ENCODE measurements at places on chromosomes 3 and 15.

DNA sequence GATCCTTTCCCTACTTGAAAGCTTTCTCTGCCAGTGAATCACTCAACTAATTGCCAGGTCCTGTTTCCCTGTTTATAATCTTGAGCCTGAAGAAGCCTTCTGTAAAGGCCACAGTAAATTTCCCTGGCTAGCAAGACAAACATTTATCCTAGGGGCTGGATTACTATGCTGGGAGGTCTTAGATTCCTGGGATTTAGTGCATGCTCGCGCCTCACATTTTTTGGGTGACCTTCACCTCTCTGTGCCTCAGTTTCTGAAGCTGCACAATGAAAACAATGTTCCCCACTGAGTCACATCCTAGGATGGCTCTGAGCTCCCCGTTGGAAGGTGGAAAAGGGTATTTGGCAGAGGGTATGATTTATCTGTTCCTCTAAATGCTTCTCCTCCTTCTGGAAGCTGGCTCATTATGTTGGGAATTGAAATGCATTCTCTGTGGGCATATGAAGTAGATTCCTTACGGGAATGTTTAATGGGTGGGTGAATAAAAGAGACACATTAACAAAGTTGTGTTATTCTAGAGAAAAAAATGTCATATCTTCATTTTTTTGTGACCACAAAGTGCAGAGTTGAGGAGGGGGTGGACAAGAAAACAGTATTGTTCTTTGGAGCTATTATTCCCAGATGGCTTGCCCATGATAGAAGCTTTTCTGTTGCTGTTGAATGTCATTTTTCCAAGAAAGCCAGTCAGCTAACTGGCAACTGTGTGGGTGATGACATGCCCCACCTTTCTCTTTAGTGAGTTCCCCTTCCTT is 32.4 kb downstream of the LSM3 start:
- DNase-seq = no peak

- no peak for DNase-seq
Measured at GRCh38 chr15:48516121-48516520, 129.4 kb downstream of the FBN1 start.

- DNase-seq = peak; percentile 61
Measured at GRCh38 chr3:196740481-196741248, 1.0 kb downstream of the PAK2 start.

GRCh38 chr3:127183931-127184869 is 8.7 kb upstream of the PRR23E start:
- no peak for DNase-seq

GRCh38 chr3:123847209-123847608 is 36.9 kb downstream of the MYLK start:
- no peak for DNase-seq

GRCh38 chr3:127421943-127422662 is 134.3 kb upstream of the PRR20G start:
- no peak for DNase-seq

DNA sequence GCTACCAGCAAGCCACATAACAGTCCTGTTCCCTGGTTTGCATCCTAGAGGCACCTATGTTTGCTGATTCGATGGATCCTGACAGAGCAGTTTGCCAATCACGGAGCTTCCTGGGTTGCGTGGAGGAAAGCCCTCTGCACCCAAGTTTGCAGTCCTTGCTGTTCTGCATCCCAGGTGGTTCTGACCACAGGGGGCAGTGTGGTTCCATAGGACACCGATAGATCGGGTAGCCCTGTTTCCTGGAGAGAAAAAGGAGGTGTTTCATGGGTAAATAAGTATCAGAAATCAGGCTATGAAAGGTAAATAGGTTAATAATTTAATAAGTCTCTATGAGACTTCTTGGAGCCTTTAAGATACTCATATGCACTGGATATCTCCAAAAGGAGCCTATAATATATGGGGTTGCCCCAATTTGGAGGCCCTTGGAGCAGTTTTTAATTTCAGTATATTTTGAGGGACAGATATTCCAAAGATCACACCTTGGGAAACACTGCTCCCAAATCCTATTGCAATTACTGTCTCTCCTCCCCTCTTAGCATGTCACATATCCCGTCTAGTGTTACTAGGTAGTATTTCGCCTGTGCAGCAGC is 194.6 kb upstream of the TPM1 start:
- DNase-seq = peak; percentile 39

DNA sequence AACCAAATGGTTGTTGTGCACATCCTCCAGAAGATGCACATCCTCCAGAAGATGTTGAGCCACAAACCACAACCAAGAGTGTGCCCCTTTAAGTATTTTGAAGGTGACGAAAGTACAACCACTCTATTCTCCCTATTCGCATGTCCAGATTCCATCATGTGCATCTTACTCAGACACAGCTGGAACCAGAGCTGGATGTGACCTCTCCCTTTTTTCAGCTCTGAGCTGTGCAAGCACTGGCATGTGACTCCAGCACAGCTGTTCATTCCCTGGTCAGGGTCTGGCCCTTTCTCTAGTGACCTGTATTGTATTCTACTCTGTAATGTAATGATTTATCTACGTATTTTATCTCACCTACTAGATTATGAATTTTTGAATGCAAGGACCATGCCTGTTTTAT is 29.3 kb upstream of the DLG1 start:
- no peak for DNase-seq

- DNase-seq = no peak
Measured at GRCh38 chr15:74613953-74614743, 1.5 kb upstream of the CLK3 start.

GRCh38 chr15:25716414-25717126 is 146.6 kb downstream of the ATP10A start:
- no peak for DNase-seq

DNA sequence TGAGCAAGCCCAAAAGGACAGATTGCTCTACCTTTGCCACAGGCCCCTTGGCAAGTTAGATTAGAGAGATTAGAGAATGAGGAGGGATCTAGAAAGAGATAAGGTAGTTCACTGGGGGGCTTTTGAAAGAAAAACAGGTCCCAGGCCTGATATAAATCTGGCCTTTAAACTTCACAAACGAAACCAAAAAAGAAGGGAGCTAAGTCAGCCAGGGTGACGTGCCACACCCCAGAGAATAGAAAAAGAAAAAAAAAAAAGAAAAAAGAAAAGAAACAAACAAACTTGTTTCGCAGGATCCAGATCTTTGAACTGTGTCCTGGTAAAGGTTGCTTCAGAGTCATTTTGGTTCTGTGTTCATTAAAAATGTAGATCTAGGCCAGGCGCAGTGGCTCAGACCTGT is 3.6 kb downstream of the KAT2B start:
- no peak for DNase-seq

- DNase-seq = peak; percentile 34
Measured at GRCh38 chr3:120350401-120350941, 1.3 kb upstream of the LRRC58 start.

DNA sequence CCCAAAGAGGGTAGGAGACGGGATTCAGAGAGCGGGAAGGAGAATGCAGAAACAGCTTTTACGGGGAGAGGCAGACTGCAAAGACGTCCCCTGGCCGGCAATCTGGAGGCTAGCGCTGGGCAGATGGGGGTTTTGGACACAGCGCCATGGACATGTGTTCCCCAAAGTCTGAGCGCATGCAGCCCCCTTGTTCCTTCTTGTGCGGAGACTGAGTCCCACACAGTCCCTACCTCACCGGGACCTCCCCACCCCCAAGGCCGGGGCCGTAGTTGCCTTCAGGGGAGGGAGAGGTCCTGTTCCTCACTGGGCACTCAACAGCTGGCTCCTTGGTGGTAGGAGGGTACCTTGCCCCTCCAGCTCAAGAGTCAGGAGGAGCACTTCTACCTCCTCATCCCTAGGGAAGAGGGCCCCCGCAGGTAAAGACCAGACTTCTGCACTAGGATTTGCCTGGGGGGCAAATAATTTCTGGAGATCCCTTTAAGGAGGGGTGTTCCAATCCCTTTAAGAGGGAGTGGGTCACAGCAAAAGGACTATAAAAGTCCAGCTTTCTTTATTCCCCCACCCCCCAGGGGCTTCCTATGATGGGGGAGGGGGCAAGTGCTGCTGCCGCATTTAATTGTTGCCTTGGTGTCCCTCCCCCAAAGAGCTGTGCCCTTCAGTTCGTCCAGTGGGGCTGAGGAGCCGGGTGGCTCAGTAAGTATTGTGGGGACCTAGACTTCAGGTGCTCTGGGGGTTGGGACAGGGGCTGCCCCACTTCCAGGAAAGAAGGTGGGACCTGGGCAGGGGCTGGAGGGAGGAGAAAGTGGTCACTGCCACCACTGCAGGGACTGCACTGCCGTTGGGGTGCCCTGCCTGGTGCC is 3.6 kb upstream of the BAHD1 start:
- no peak for DNase-seq

DNA sequence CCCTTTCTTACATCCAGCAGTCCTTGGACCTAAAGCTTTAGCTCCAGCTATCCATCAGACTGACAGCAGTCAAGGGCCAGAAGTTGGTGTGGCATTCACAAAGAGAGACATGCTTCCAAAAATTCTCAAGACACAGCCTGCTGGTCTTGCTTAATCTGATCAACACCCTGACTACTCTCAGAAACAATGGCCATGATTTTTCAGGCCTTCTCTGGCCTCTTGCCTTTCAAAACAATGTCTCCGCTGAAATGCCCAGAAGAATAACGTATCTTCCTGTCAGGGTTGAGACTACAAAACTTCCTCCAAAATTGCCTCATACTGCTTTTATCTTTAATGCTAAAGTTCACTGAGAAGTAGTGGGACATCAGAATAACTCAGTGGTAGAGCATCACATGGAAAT is 205.4 kb upstream of the SETMAR start:
- DNase-seq = no peak

DNA sequence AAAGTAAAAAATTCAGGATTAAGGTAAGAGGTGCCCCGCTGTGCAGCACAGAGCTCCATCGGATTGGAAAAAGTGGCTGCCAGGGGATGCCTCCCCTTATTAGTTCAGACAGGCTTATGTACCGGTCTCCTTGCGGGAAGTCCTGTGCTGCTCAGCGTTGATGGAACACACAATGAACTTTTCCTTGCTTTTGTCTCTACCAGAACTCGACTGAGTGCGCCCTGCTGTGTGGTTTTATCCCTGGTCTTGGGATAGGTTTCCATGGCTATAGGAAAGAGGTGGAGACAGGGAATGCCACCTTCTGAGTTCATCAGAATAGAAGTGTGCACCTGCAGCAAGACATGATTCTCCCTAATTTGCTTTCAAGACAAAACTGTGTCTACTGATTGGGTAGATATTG is 745.9 kb upstream of the CFAP20DC start:
- no peak for DNase-seq

DNA sequence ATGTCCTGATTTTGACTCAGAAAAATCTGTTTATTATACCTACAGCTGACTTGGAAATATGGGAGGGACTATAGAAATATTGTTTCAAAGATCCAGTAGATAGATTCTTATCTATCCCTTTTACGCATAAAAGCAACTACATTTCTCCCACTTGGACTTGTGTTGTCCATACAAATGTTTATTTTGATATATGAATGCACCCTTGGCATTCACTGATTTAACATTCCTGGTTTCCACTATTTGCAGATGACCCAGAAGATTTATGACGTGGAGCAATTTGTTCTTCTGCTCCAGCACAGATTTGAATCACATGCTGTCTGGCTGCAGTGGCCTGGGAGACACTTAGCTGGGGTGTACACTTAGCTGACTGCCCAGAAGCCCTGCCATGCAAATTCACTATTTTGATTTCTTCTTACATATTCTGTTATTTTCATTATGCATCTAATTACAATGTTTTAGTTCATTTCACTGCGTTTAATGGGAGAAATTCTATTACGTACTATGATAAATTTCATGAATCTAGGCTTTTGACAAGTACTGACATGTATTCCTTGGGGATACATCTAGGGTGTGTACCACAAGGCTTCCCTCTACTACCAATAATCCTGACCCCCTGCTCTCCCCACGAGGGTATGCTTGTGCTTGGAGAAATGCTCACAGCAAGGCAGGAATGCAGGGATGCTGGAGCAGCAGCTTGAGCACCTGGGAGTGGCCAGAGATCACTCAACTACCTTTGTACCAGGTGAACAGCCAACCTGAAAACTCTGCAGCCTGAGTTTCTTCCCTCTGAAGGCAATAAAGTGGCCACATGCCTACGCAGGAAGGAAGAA is 223.6 kb upstream of the TBL1XR1 start:
- no peak for DNase-seq

- no peak for DNase-seq
Measured at GRCh38 chr3:174197416-174197815, 661.7 kb upstream of the NAALADL2 start.

- DNase-seq = no peak
Measured at GRCh38 chr3:43580181-43580580, 41.6 kb downstream of the ANO10 start.

- no peak for DNase-seq
Measured at GRCh38 chr15:43093026-43093425, 12.8 kb downstream of the UBR1 start.

GRCh38 chr15:52006702-52007340 is 12.2 kb upstream of the MAPK6 start:
- no peak for DNase-seq

DNA sequence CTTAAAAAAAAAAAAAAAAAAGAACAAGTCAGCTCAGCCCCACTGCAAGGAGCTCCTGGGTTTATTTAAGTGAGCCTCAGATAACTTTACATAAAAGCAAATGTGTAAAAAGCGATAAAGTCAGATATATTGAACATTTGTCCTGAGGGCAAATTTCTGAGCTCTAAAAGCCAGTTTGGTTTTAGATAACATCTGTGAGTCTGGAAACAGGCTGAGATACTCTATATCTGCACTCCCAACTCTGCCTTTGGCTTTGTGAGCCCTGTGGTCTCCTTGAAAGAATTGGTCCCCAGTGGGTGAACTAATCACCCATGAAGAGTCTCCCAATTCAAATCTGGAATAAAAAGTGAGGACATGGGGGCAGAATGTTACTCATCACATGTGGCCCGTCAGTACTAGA is 104.6 kb downstream of the APBA2 start:
- DNase-seq = no peak

DNA sequence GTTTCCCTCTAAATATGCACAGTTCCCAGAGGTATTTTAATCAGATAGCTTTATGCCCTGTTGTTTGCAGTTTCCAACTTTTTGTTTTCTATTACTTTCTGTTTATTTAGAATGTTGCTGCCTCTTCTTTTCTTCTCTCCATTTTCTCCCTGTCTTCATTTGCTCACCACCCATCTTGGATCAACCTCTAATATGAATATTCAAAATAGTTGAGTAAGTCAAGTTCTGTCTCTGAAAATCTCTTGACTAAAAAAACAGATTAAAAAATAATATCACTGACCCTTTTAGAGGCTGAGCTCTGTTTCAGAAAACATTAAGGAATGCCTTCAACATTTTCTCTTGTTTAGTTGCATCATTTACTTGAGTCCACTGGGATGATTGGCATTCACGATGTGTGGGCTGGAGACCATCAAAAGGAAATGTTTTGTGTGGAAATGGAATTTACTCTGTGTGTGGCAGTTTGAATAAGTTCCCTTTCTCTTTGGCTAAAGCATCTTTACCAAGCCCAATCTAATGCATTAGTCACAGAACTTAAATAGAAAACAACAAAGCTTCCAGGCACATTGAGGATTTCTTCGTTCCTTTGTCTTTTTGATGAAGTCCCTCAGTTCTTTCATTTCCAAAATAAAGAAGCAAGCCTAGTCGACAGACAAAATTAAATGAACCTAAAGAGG is 633.9 kb upstream of the TGFBR2 start:
- DNase-seq = peak; percentile 72

GRCh38 chr3:13866041-13866965 is 13.6 kb downstream of the WNT7A start:
- DNase-seq = peak; percentile 82
